Left forelimb (tissue), 1 donor: ENCODE measurements at places on chromosomes 5 and 9.

DNA sequence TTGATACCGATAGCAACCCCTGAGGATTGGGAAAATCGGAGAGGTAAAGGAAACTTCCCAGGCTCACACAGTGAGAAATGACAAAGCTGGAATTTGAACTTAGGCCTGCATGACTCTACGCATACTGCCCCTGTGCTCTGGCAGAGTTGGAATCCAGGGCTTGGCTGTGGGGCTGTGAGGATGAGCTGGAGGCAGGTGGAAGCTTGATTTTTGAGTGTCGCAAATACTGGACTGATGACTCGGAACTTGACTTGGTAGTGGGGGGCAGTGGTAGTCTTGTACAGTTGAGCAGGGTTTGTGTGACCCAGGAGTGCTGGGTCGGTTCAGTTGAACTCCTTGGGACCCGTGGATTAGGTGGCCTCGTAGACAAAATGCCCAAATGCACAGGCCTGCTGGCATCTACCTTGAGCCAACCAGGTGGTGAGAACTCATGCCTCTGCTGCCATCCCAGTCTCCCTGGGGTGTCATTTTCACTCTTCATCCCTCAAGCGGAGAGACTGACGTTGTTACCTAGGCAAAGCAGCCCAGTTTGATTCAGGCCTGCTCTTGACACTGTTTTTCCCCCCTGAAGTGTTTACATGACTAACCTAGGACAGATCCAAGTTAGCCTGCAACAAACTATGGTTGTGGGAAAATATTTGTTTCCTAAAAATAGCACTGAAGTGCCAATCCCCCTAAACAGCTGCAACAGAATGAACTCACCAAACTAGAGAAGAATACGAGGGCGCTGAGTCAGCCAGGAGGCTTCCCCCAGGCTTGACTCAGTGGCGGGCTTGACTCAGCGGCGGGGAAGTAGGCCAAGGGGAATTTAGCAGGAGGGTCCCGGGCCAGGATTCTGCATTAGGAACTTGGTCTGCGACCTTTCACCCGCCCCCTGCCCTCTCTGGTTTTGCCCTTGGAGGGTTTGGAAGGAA is 45.7 kb upstream of the ORM1 start:
- DNase-seq: peak; percentile 66

- no peak for DNase-seq
Measured at GRCh38 chr5:160507221-160507721, 85.6 kb downstream of the PTTG1 start.

GRCh38 chr5:55829956-55830355 is 21.2 kb upstream of the IL31RA start:
- DNase-seq: no peak

GRCh38 chr9:880725-881124 is 39.2 kb downstream of the DMRT1 start:
- DNase-seq: peak; percentile 8

DNA sequence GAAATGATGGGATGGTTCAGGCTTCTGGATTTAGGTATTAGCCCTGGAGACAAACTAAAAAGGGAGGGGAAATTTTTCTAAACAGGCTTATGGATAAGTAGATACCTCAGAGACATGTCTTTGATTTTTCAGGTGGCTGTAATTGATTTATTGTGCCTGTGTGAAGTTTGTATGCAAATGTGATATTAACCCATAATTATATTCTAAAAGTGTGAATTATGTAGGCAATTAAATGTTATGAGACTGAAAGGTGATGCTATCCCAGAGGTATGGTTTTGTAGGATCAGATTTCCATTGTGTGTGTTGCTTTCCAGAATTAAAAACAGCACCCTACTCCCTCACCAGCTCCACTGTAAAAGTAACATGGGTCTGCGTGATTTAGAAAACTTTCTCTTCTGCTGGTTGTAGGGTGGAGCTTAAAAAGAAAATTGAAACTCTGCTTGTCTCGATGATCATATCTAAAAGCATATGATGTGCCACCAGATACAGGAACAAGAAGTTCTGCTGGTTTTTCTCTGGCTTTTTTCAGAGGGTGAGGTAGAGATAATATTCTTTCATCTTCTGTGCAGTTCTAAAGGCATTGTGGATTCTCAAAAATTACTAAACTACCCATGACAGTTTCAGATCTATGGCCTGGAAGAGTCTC is 71.8 kb upstream of the TAF11L2 start:
- DNase-seq: no peak

GRCh38 chr5:73440262-73440661 is 8.3 kb downstream of the FOXD1 start:
- DNase-seq: no peak

DNA sequence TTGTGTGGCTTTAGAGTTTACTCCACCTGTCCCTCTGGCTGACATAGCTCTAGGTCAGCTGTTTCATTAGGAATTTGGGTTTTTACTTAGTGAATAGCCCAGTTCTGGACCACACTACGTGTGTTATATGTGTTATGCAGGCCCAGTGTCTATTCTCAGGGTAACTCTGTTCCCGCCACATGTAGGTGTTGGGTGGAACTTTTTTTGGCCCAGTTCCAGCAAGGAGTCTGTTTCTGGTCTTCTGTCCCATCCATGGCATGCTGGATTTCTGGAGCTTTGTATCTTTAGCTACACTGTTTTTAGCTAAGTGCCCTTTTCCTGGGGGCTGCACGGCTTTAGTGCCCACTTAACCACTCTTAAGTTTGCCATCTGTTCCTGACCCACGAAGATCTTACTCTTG is 15.5 kb downstream of the RMI1 start:
- DNase-seq: no peak

GRCh38 chr5:116361171-116361967 is 213.3 kb downstream of the SEMA6A start:
- DNase-seq: peak; percentile 75

DNA sequence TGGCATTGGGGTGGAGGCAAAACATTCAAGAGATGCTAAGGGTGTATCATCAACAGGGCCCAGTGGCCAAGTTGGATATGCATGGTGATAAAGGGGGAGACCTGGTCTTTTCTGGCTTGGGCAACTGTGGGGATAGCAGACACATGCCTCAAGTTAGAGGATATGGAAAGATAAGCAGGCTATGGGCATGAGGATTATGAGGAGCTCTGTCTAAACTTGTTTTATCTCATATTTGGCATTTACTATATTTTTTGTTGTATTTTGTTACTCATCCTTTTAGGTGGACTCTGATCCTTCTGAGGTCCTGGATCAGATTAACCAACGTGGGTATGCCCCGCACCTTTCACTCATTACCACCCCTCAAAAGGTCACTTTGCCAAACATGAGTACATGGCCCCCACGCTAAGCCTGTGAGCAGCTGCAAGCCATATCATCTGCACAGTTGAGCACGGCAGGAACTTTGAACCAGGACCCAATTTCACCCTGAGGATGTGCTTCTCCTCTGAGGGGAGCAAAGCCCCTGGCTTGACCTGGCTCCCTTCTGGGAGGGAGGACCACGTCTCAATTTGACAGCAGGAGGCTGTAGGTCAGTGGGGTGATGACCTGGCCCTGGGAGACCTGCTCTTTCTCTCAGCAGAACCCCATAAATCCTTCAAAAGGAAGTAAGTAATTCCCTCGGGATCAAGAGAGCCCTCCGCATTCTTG is 71.1 kb upstream of the CD180 start:
- peak; percentile 73 for DNase-seq

GRCh38 chr5:13339093-13339492 is 605.4 kb downstream of the DNAH5 start:
- DNase-seq: no peak
